NCI-H2029 (cell line): ENCODE measurements at places on chromosomes 16 and 17.

- DNase-seq = peak; percentile 89
Measured at GRCh38 chr17:45147581-45148182, 593 bp upstream of the HEXIM1 start.

DNA sequence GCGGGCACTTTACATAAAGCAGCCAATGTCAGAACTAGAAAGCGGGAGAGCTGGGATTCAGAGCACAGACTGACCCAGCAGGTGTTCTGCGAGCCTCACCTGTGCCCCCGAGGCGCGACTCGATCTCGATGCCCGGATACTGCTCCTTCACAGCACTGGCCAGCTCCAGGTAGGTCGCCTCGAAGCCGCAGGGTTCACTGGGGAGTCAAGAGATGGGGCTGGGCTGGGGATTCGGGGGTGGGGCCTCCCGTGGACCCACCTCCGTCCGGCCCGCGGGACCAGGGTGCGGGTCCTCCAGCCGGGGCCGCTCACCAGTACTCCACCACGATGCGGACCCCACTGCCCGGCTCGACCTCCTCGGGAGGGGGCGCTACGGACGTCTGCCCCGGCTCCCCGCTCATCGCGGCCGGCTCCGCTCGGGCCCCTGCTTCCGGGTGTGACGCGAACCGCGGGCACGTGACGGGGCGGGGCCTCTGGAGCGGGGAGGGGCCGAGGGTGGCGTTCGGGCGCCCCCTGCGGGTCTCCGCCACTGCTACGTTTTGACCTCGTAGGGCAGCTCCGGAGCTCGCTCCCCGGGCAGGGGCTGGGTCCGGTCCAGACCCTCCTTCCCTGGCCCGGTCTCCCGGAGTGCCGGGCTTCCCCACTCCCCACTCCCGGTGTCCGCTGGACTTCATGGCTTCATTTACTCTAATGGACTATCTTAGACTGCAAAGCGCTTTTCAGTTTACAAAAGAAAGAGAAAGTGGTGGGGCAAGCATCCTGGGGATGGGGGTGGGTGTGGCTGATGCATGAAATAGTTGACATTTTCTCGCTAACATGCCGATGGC lies at the start of gene MIEN1:
Gene MIEN1, minus strand, starts transcription at position 438 of the 827 bp plus-strand sequence. Its CDS starts 37 bp downstream, at position 401.
- peak; percentile 53 for DNase-seq

DNA sequence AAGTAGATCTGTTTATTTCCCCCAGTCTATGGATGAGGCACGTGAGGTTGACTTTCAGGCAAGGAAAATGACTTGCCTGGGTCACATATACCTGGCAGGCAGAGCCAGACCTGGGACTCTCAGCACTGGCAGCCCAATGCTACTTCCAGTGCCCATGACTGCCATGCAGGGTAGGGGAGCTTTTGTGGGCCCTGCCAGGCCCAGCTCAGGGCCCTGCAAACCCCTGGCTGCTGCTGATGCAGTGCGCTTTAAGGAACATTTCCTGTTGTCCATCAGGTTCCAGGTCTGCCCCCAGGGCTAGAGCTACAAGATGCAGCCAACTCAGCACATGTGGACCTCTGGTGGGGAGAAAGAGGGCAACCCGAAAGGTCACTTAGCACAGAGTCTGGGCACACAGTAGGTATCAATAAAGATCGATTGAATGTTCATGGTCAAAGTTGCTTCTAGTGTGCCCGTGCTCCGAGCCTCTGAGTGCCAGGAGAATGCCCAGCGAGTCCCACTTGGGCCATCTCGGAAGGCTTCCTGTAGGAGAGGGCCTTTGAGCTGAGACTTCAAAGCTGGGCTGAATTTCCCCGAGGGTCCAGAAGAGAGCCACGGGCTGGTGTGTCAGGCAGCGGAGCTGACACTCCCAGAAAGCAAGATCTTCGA lies 513 bp upstream of the TBX21 start:
- DNase-seq = no peak

GRCh38 chr17:7523033-7523432 lies 25.8 kb upstream of the TNFSF12 start:
- DNase-seq = no peak

DNA sequence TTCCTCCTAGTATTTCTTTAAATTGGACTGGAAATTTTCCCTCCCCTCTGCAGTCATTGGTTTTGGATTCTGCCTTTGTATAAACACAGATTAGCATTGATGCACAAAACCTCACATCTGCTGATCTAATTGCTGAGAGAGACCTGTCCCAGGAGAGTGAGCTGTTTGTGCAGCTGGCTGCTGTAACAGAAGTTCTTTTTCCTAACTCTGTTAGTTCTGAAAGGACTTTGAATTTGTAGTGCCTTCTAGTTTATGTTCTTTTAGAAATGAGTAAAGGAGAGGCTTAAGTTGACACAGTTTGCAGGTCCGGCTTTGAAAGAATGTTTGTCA lies 45.2 kb upstream of the KPNB1 start:
- DNase-seq = no peak

GRCh38 chr16:5922686-5923085 lies 825.1 kb upstream of the EEF2KMT start:
- no peak for DNase-seq

DNA sequence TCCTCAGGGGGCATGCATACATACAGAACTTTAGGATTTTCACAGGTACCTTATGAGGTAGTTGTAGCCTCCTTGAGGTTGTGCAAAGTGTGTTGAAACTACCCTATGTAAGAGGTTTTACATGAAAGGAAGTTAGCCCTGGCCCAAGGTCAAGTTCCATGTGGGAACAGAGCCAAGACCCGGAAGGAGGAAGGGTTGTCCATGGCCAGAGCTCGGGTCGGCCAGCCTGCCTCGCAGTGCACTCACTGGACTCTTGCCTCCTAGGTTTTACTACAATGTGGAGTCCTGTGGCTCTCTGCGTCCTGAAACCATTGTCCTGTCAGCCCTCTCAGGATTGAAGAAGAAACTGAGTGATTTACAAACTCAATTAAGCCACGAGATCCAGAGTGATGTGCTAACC lies 8.2 kb downstream of the POLR2C start:
- DNase-seq = no peak

- no peak for DNase-seq
Measured at GRCh38 chr17:35523296-35523695, 14.2 kb downstream of the SLFN12L start.

GRCh38 chr16:86876499-86876898 lies 298.1 kb downstream of the FOXL1 start:
- DNase-seq = no peak
